Kidney tubule cell (primary cell): ENCODE measurements at places on chromosomes 7 and 10.

DNA sequence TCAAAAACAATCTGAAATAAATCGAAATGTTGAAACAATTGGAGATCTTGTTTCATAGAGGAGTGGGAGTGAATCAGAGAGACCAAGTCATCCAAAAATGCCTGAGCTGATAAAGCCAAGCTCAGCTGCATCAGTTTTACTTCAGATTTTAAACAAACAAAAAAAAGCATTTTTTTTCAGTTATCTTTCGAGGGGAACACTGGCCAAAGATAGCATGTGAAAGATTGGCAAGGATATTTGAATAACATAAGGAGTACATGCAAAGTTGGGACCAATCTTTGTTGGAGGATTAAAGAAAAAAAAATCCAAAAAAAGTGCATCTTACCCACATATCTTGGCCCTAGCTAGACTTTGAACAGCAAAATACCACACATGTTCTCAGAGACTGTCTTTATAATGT is 47.2 kb downstream of the RHOBTB1 start:
- DNase-seq, result no peak

DNA sequence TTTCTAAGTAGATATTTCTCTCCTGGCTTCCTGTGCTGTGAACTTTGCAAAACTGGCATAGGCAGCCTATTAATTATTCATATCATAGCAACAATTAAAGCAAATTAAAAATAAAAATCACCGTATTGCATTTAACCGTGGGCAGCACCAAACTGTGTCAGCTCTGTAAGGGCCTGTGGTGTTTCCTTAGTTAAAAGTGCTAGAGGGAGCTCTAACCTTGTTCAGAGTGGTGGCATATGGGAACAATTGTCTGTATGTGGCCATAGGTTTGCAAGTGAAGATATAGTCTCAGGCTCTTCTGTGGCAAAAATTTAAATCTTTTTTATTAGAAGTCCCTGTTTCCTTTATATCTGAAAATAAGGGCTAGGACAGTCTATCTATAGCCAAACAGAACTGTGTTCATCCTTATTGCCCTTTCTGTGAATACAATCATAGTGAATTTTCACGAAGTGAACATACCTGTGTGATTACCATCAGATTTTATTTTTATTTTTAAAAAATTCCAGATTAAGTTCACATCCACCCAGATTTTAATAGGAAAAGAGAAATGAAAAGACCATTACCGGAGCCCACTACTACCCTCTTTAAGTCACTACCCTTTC is 92.6 kb downstream of the POLL start:
- DNase-seq, result no peak

DNA sequence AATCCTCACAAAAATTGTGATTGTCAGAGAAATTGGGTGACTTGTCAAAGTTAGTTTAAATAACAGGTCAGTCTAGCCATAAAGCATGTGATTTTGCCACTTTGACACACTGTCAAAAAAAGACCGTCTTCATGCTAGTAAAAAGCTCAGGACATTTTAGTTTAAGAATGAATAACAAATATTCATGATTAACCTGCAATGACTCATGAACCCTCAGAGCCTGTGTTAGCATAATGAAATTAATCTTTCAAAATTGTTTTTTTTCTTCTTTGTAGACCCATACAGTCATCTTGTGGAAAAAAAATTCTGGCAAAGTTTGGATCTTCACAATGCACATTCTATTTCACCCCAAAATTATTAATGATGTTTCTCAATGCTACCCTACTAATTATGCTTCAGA is 255.2 kb upstream of the POT1 start:
- peak; percentile 2 for DNase-seq

GRCh38 chr7:138746073-138746472 is 44.9 kb upstream of the SVOPL start:
- DNase-seq, result no peak

DNA sequence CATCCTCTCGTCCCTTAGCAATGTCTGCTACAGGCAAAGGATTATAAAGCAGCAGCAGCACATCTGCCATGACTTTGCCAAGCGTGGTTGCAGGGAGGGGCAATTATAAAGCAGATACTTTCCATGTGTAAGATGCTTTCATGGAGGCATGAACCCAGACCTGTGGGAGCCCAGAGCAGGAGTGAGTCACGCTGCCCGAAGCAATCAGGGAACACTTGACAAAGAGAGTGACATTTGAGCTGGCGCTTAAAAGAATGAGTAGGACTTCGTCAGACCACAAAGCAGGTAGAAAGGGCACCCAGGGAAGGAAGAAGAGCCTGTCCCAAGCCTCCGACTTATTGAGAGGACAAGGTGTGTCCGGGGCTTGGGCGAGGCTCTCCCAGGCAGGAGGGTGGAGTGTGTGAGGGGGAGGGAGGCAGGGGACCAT is 147.2 kb downstream of the MYOF start:
- peak; percentile 56 for DNase-seq

DNA sequence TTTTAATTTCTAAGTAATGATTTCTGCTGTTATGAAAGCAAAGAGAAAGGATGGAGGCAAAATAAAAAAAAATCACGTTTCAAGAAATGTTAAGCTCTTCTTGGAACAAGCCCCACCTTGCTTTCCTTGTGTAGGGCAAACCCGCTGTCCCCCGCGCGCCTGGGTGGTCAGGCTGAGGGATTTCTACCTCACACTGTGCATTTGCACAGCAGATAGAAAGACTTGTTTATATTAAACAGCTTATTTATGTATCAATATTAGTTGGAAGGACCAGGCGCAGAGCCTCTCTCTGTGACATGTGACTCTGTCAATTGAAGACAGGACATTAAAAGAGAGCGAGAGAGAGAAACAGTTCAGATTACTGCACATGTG is 2.4 kb downstream of the ADRB1 start:
- no peak for DNase-seq

GRCh38 chr10:74103560-74104258 is 46.9 kb downstream of the AP3M1 start:
- DNase-seq, result peak; percentile 38
